Chondrocyte (in vitro differentiated cells): ENCODE measurements at places on chromosomes 7 and 10. TPM values are rescaled to one million over a fixed set of nuclear protein-coding genes. Genes with fewer than 3 reads are reported as not detected.

SSC4D gene
- total RNA-seq = 0.97 to 1.2 TPM (median 1.1 TPM) in 3 replicates

TAS2R3 gene
- 0.52 to 2.9 TPM in 2 of 3 replicates, not detected in the other for total RNA-seq

FKBP6 gene
- not detected in 3 replicates for total RNA-seq

KAT6B gene
- total RNA-seq = 17.8 to 23.1 TPM (median 20.8 TPM) in 3 replicates

GRCh38 chr10:80144696-80145131 lies 12.2 kb downstream of the PLAC9 start:
- peak overlapping the region; percentile 94 for H3K27ac ChIP-seq
- DNase-seq = peak; percentile 84
- peaks cover 25% of the 10 kb centered on the region for H3K4me1 ChIP-seq
- no peak overlapping the region for H3K4me3 ChIP-seq
- peaks cover 24% of the 10 kb centered on the region for H3K36me3 ChIP-seq

DNA sequence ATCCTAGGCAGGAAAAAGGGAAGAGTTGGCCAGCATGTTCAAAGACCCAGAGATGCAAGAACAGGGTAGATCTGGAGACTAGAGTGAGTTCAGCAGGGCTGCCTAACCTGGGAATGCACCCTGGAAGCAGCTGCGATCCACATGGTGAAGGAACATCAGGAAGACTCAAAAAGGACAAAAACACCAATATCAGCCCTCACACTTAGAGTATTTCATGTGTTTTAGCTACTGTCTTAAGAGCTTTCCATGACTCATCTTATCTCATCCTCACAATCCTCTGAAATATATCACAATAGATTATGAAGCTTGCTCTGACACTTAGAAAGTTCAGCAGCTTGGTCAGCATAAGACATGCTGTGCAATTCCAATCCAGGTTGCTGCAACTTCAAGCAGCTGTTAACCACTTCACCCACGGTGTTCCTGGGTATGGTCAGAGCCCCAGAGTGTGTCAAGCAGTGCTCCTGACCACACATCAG lies 380.9 kb downstream of the PARD3 start:
- no peak for DNase-seq
- no peaks in the 10 kb centered on the region for H3K27me3 ChIP-seq
- peak overlapping the region; percentile 76 for H3K27ac ChIP-seq
- no peaks in the 10 kb centered on the region for H3K36me3 ChIP-seq

DNA sequence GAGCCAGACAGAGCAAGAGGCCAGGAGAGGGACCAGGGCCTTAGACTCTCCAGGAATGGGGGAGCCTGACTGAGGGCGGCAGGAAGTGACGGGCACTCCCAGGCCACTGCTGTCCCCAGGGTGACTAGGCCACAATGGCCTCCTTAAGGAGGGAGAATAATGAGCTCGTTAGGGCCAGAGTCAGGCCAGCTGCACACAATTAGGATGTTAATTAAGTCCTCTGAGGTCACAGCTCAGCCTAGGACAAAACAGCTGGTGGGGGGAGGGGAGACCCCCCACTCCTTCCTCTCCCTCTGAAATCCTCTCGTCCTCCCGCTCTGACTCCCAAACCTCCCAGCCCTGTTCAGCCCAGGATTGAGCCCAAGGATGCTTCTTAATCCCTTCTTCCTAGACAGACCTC lies 143.0 kb downstream of the NEURL1 start:
- no peaks in the 10 kb centered on the region for H3K27me3 ChIP-seq
- no peak overlapping the region for H3K4me3 ChIP-seq
- peaks cover 4% of the 10 kb centered on the region for H3K36me3 ChIP-seq
- DNase-seq = no peak

DNA sequence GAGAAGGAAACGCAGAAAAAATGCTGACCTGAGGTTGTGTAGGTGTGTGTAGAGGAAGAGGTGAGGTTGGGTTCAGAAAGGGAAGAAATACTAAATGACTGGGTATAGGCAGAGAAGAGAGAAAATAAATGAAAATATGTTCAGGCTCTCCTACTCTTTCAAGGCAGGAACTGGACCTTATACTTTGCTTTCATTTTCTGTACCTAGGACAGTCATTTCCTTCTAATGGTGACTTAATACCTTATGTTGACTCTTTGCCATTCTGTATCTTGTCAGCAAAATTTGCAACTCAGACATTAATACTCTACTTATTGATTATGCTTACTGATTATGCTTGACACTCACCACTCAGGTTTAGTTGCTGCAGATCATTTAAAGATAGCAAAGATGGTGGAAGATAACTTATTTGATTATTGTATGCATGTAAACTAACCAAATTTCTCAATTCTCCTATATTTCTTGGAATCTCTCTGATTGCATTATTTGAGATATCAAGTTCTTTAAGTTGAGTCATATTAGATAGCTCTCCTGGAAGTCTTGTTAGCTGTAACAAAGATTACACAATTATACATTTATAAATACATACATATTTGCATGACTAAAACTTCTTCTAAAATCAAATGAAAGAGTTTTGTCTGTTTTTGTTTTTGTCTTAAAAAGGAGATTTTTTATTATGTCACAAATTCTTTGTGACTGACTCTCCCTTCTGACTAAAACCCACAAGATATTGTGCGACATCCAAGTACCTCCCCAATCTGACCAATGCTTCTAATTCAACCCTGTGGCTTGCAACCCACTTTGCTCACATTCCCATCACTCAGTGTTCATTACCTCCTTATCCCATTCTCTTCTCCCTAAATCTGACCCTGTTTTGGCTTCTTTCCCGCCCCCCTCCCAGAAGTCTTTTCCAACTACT lies 20.0 kb downstream of the LRRD1 start:
- peaks cover 4% of the 10 kb centered on the region for H3K27me3 ChIP-seq
- H3K4me3 ChIP-seq = no peak overlapping the region
- peaks cover 3% of the 10 kb centered on the region for H3K4me1 ChIP-seq
- no peak for DNase-seq
- peak overlapping the region; percentile 28 for H3K27ac ChIP-seq
- H3K36me3 ChIP-seq = peaks cover 4% of the 10 kb centered on the region

DNA sequence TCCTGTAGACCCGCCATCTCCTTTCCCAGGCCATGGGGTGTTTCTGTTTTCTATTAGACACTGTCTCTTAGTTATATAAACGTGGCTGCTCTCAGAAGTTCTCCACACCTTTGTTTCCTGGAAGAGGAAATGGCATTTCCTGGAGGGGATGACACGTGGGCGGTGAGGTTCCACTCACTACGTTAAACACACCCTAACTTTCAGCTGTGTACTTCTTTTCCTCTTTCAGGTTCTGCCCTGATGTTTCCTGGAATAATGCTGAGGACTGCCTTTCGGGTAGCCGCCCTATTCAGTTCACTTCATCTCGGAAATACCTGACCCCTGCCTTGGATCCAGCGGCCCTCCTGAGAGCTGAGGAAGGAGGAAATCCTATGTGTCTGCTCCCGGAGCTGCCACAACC lies 3.4 kb upstream of the PRKCQ start:
- peaks cover 4% of the 10 kb centered on the region for H3K4me1 ChIP-seq
- H3K27me3 ChIP-seq = peaks cover 15% of the 10 kb centered on the region
- H3K36me3 ChIP-seq = no peaks in the 10 kb centered on the region
- DNase-seq = no peak
- no peak overlapping the region for H3K4me3 ChIP-seq
- H3K27ac ChIP-seq = no peak overlapping the region

- no peak overlapping the region for H3K4me3 ChIP-seq
- no peak overlapping the region for H3K27ac ChIP-seq
- no peak for DNase-seq
- no peaks in the 10 kb centered on the region for H3K36me3 ChIP-seq
- H3K27me3 ChIP-seq = peaks cover 13% of the 10 kb centered on the region
Measured at GRCh38 chr10:129168660-129169059, 298.4 kb upstream of the MGMT start.

GRCh38 chr7:16634271-16634738 lies 11.2 kb downstream of the ANKMY2 start:
- no peak overlapping the region for H3K27ac ChIP-seq
- H3K4me1 ChIP-seq = peaks cover 24% of the 10 kb centered on the region
- peaks cover 14% of the 10 kb centered on the region for H3K36me3 ChIP-seq
- no peak for DNase-seq

DNA sequence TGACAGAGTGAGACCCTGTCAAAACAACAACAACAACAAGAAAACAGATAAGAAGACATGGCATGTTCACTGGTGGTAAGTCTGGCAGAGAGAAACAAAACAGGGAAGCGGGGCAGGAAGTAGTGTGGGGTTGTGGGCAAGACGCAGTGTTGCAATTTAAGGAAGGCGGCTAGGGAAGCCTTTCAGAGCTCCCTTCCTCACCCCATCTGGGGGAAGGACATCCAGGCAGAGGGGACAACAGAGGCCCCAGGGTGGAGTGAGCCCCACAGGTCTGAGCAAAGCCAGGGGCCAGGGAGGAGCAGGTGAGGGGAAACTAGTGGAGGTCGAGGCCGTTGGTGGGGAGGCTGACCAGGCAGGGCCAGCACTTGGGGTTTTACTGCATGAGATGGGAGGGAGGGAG lies 16.8 kb downstream of the LAT2 start:
- no peaks in the 10 kb centered on the region for H3K4me1 ChIP-seq
- H3K27me3 ChIP-seq = no peaks in the 10 kb centered on the region
- DNase-seq = no peak
- no peak overlapping the region for H3K4me3 ChIP-seq
- H3K36me3 ChIP-seq = peaks cover 3% of the 10 kb centered on the region
- H3K27ac ChIP-seq = no peak overlapping the region

GRCh38 chr7:41298409-41298808 lies 404.5 kb downstream of the INHBA start:
- no peaks in the 10 kb centered on the region for H3K36me3 ChIP-seq
- H3K27me3 ChIP-seq = no peaks in the 10 kb centered on the region
- H3K27ac ChIP-seq = no peak overlapping the region

- no peaks in the 10 kb centered on the region for H3K36me3 ChIP-seq
- no peak for DNase-seq
- H3K27me3 ChIP-seq = no peaks in the 10 kb centered on the region
- no peaks in the 10 kb centered on the region for H3K4me1 ChIP-seq
Measured at GRCh38 chr7:52831321-52831720, 204.1 kb upstream of the POM121L12 start.

DNA sequence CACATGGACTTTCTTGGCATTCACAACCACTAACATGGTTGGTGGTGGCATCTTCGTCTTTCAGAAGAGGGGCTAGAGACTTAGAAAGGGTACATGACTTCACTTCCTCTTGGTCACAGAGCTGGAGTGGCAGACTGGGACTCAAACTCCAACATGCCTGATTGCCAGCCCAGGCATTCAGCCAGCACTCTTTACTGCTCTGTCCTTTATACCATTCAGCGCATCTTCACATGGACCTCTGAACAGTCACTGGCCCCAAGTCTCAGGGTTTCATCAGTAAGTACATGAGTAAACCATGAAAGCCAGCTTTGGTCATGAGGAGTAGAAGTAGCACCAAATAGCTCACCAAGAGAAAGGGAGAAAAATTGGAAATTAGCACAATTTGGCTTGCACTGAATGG lies 148.4 kb upstream of the KLF14 start:
- no peak overlapping the region for H3K4me3 ChIP-seq
- H3K27ac ChIP-seq = no peak overlapping the region
- DNase-seq = no peak
- peaks cover 19% of the 10 kb centered on the region for H3K36me3 ChIP-seq
- H3K4me1 ChIP-seq = peaks cover 56% of the 10 kb centered on the region

DNA sequence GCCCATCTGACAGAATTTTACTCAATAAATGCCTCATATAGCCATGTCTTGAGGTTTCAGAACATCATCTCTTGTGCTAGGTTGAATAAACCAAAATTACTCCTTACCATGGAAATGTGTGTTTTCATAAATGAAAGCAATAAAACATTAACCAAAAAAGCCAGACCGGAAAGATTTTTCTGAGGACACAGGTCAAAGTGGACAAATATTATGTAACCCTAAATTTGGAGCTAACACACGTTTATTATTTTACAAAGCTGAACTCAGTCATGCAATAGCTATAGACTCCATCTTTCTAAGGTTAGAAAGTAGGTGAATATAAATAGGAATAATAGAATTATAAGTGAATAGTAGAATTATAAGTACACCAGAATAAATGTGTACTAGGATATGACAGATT lies 269.1 kb downstream of the TSPAN12 start:
- H3K4me3 ChIP-seq = no peak overlapping the region
- peaks cover 18% of the 10 kb centered on the region for H3K4me1 ChIP-seq
- H3K27ac ChIP-seq = no peak overlapping the region
- no peak for DNase-seq

GRCh38 chr10:103188853-103189252 lies 4.2 kb downstream of the NT5C2 start:
- H3K4me1 ChIP-seq = peaks cover 71% of the 10 kb centered on the region
- no peaks in the 10 kb centered on the region for H3K27me3 ChIP-seq
- no peak for DNase-seq
- H3K36me3 ChIP-seq = no peaks in the 10 kb centered on the region
- peak overlapping the region; percentile 88 for H3K27ac ChIP-seq

GRCh38 chr7:2894118-2894940 lies 50.2 kb upstream of the GNA12 start:
- no peak for DNase-seq
- peaks cover 3% of the 10 kb centered on the region for H3K27me3 ChIP-seq
- H3K4me3 ChIP-seq = no peak overlapping the region
- no peaks in the 10 kb centered on the region for H3K36me3 ChIP-seq

DNA sequence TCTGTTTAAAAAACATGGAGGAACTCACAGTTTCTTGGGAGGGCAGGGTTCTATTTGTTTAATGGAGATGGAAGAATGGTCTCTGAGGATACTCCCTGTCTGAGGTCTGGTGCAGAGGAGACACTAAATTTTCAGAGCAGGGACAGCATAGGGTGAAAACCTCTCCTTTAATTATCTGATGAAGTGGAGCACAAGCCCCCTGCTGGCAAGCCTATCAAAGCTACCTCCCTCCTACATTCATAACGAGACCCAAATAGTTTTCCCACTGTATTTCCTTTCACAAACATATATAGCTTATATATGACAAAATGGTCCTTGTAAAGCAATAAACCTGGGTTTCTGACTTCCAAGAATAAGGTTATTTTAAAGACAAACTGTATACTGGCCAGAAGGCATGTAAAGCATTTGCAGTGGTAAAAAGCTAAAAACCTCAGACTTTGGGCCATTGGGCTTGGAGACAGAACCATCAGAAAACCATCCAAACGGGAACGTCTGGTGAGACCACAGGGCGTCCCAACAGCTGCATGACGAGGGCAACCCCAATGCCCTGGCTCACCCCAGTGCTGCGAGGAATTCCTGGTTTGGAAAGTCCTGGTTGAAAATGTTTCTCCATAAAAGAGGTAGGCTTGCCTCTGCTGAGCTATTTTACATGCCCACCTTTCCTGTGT lies 201.3 kb downstream of the FANK1 start:
- no peak overlapping the region for H3K27ac ChIP-seq
- H3K36me3 ChIP-seq = peaks cover 10% of the 10 kb centered on the region
- no peak overlapping the region for H3K4me3 ChIP-seq
- DNase-seq = no peak
- H3K27me3 ChIP-seq = no peaks in the 10 kb centered on the region

GRCh38 chr7:85736085-85736484 lies 549.2 kb upstream of the SEMA3D start:
- no peak overlapping the region for H3K27ac ChIP-seq
- peak; percentile 59 for DNase-seq
- peaks cover 3% of the 10 kb centered on the region for H3K36me3 ChIP-seq

- H3K36me3 ChIP-seq = no peaks in the 10 kb centered on the region
- DNase-seq = peak; percentile 64
- H3K27ac ChIP-seq = peak overlapping the region; percentile 54
- no peaks in the 10 kb centered on the region for H3K27me3 ChIP-seq
- H3K4me1 ChIP-seq = peaks cover 25% of the 10 kb centered on the region
Measured at GRCh38 chr10:119370972-119371703, 163.8 kb downstream of the GRK5 start.
